Activated CD8-positive, alpha-beta T cell treated with anti-CD3 and anti-CD28 coated beads for 36 hours (primary cell): ENCODE measurements at places on chromosomes 3 and 15. TPM values are rescaled to one million over a fixed set of nuclear protein-coding genes. Genes with fewer than 3 reads are reported as not detected.

ASB14 gene
- total RNA-seq, result not detected

DNA sequence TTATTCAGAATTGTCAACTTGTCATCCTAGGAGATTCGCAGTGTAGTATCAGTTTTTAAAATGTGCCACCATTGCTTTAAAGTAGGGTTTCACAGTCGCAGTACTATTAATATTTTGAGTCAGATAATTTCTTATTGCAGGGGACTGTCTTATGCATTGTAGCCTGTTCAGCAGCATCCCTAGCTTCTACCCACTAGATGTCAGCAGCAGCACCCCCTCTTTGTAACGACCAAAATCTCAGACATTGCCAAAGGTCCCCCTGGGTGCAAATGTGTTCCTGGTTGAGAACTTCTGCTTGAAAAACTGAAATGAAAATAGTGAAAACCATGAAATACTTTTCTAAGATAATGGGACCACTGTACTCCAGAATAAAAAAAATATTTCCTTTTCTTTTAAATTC is 474.8 kb downstream of the CNTN3 start:
- no peak for DNase-seq

SLC22A13 gene
- 0.31 TPM for total RNA-seq

- DNase-seq, result no peak
Observed at GRCh38 chr3:52183786-52184445, 14.0 kb upstream of the ALAS1 start.

ITIH1 gene
- not detected for total RNA-seq
